ENCODE measurements at places on chromosomes 12 and 14.
A peak's percentile ranks its signal among the peaks of the same experiment; 100 is the strongest.

GRCh38 chr14:52182853-52183252 is 84.6 kb upstream of the PTGDR start:
- no peak for DNase-seq

GRCh38 chr12:84455598-84455997 is 457.0 kb downstream of the SLC6A15 start:
- DNase-seq, result no peak

- DNase-seq, result peak; percentile 45
Measured at GRCh38 chr14:102058146-102058545, 28.7 kb downstream of the HSP90AA1 start.

DNA sequence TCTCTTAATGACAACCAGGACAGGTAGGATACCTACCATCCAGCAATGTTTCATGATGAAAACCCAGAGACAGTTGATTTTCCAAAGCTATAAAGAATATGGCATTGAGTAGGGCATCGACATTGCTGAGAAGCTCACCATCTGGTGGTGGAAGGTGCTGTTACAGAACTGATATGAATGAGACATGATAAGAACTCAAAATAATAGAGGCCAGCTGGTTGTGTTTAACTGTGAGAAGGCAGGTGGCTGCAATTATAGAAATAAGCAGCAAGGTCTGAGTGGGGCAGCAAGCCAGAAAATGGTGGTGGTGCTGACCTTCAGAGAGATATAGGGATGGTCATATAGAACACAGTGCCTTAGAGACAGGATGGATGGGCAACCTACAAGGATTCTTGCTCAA is 449.7 kb downstream of the BTG1 start:
- DNase-seq, result no peak

DNA sequence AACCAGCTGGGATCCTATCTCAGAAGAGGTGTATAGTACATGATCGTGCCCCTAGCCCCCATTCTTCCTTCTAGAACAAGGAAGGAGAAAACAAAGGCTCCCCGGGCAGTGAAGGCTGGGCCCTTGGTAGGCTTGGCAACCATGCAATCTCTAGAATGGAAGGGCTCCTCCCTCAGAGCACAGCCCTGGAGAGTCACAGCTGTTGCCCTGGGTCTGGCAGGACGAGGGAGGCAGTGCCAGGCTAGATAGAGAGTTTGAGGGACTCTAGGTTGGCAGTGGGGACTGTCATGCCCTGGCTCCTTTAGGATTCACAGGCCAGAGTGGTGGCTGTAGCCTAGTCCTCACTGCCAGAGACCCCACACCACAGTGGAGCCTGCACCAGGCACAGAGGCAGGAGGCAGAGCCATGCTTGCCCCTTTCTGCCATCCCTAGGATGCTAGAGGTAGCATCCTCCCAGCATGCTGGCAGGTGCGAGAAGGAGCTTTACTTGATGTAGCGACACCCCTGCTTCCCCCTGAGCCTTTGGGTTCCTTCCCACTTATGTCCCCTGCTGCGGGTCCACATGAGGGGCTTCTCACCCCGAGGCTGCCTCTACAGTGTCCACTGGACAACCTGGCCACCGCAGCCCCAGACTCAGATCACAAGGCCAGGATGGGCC is 33.4 kb upstream of the CIPC start:
- no peak for DNase-seq

- DNase-seq, result peak; percentile 78
Measured at GRCh38 chr14:96100161-96101064, 61.3 kb downstream of the C14orf132 start.

GRCh38 chr14:95220663-95221231 is 63.4 kb upstream of the DICER1 start:
- no peak for DNase-seq

GRCh38 chr12:42284876-42285275 is 41.0 kb downstream of the ZCRB1 start:
- DNase-seq, result no peak

GRCh38 chr14:63726499-63726898 is 1.4 kb downstream of the SGPP1 start:
- DNase-seq, result no peak

DNA sequence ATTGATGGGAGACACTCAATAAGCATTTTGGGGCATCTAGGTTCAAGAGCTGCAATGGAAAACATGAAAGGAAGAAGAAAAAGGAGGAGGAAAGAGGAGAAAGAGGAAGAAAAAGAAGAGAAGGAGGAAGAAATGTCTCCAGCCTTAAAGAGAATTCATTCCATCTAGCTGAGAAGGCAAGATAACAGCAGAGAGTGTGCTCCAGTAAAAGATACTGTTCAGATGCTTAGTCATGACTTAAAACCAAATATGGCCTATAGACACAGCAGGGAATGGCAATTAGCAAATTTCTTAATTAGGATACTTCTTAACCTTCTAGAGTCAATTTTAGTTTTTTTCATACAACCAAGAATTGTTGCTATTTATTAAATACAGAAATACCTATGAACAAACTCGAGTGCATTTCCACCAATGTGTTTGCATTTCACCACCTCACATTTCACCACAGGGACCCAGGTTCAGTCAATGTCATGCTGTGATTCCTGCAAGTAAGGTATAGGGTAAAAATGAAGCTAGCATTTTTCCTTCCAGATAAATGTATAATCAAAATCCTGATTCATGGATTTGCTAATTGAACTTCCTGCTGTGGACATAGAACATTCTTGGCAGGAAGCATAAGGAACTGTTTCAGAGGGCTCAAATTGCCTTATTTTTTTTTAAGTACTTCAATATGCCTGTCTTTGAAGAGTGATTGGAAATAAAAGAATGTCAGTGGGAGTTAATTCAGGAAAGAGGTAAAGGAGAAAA is 177.8 kb downstream of the RPS29 start:
- no peak for DNase-seq

GRCh38 chr14:23639048-23639890 is 3.1 kb downstream of the DHRS2 start:
- DNase-seq, result no peak
